Activated T-cell treated with anti-CD3 and anti-CD28 coated beads, Interleukin-2, amount 50 U/mL, for 1 hour (primary cell): ENCODE measurements at places on chromosomes 11 and 22.
A peak's percentile ranks its signal among the peaks of the same experiment; 100 is the strongest.

GRCh38 chr11:95764267-95764898, 25.2 kb downstream of the FAM76B start:
- DNase-seq: no peak

- no peak for DNase-seq
These were observed 10.5 kb upstream of the ZFTA start for GRCh38 chr11:63779039-63779438.

DNA sequence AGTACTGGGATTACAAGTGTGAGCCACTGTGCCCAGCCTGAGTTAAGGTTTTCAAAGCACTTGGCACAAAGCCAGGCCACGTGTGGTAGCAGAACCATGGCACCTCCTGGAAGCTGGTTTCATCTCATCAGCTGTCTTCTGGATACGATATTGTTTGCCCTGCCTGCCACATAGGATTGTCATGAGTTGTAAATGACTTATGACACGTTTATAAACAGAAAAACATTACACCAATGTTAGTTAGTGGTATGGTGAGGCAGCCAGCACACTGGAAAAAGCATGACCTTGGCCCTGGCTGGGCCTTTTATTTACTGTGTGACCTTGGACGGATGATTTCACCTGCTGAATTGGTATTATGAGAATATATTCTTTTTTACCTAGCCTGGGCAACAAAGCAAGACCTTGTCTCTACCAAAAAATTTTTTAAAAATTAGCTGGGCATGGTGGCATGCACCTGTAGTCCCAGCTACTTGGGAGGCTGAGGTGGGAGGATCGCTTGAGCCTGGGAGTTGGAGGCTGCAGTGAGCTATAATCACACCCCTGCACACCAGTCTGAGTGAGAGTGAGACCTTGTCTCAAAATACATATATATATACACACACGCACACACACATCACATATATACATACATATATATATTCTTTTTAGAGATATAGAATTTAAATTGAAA, 24.0 kb upstream of the MYH9 start:
- peak; percentile 28 for DNase-seq

GRCh38 chr22:25437414-25438160, 126.9 kb upstream of the GRK3 start:
- no peak for DNase-seq

- DNase-seq: no peak
These were observed 1316.4 kb downstream of the TBC1D22A start for GRCh38 chr22:48078825-48079224.

DNA sequence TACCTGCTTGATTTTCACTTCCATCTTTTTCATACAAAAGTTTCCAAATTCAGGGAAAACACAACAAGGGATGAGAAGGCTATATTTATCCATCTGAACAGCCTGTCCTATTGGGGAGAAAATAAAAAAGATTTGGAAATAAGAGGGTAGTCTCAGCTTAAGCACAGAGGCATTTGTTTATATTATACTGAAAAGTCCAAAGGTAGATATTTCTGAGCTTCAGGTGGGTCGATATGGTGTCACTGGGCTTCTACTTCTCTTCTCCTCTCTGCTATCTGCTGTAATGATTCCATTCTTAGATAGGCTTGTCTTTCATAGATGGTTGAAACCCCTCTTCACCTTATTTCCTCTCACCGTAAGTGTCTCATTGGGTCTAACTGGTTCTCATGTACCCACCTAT, 337.0 kb downstream of the INSC start:
- no peak for DNase-seq

DNA sequence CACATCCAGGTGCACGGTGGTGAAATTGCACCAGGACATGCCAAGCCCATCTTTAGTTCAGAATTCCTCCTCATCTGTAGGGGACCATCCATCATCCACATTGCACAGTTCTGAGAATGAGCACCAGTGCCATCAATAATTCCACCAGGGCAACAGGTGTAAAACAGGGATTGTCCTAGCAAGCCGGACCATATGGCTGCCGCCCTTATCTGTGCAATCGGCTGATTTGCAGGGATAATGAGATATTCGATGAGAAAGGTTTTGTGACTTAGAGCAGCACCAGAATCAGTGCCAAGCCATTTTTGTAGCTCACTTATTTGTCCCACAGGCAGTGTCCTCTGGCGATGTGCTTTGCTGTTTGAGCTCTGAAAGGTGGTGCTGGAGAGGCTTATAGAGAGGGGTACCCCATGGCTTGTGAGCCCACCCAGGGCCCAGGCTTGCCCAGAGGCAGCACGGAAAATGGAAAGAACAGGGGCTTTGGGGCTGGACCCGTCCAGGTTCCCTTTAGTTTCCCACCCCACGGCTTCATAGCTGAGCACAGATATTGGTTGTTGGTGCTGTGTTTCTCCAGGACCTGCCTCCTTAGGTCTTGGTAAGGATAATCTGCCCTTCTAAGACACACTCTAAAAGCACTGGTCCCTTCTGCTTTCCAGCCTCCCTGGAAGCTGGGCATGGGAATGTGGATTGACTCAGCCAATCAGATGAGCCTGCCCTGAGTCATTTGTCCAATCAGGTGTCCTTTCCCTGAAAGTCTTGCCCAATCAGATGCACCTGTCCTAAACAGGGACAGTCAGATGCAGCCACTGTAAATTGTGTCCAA, 84.0 kb upstream of the SHANK2 start:
- no peak for DNase-seq

- DNase-seq: no peak
These were observed 333.9 kb downstream of the CADM1 start for GRCh38 chr11:115170133-115170815.

DNA sequence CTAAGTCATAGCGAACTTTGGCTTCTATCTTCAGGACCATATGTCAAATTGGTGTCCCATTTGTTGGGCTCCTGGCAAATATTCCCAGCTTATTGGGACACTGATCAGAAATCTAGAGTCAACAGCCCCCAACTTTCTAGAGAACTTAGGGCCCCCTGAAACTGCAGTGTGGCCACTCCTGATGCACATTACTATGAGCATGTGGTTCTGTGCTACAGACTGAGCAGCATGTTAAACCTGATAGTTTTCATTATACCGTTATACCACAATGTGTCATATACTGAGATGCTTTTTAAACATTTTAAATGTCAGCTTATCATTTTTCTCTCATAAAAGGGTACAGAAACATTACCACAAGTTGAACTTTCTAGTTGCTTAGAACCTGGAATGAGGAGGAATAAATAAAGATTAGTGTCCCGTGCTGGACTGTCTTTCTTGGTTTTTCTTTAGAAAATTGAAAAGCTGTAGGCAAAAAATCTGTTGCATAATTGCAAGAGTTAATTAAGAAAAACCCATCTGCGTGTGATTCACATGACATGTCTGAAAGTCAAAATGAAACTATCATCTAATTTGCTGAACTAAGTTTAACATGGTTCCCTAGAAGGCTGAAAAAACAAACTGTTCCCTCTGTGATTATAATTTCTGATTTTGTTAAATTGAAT, 16.4 kb upstream of the CTSC start:
- no peak for DNase-seq

DNA sequence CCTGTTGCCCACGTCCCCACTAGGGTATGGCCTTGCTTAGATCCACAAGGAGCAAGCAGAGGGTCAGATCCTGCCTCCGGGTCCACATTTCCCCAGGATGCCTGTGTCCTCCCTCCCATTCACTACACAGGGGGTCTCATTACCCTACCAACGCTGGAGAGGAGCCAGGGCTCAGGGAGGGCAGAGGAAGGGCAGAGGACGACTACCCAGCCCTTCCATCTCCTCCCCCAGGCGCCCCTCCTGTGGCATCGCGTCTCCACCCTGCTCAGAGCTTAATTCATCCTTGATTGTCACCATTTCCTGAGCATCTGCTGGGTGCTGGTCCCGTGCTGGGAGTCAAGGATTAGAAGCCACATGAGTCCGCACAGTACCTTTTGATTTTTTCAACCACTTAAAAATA, 5.0 kb downstream of the NFAM1 start:
- no peak for DNase-seq

DNA sequence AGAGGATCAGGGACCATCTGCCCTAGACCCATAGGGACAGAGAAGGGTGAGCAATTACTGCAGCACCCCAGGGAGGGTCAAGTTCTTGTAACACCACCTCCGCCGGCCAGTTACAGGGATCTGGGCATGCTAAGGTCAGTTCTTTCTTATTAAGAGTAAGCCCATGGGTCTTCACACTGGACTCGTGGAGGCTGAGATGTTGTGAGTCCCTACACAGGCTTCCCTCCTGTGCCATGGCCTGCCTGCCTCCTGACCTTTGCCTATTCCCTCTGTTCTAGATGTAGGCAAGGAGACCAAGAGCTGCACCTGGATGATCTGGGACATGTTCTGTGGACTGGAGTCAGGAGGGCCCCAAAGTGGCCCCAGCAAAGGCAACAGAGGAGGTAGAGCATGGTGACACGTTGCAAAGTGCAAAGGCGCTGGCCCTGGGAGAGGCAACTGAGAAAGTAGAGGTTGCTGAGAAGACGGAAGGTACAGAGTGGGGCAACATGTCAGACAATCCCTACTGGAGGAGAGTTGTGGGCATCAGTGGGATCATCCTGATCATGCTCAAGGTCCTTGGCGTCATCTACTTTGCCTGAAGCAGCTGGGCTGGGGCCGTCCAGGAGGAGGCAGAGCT, 16.3 kb upstream of the GNAZ start:
- DNase-seq: peak; percentile 6

DNA sequence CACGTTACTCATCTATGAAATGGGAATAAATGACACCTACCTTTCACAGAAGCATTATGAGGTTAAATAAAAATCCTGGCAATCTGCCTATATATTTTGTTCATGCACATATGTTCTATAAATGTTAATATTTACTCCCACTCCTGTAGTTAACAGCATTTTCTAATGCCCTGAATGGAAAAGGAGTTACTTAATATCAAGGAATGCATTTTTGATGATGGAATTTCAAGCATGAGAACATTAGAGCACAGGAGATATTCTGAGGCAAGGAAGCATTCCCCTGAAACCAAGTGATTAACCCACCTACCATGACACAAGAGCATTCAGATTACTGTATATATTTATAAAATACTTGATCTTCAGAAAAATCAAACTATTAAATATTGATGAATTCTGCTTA, 102.1 kb downstream of the ARHGAP32 start:
- no peak for DNase-seq

- DNase-seq: no peak
These were observed 9.5 kb downstream of the SDF2L1 start for GRCh38 chr22:21651521-21652009.

DNA sequence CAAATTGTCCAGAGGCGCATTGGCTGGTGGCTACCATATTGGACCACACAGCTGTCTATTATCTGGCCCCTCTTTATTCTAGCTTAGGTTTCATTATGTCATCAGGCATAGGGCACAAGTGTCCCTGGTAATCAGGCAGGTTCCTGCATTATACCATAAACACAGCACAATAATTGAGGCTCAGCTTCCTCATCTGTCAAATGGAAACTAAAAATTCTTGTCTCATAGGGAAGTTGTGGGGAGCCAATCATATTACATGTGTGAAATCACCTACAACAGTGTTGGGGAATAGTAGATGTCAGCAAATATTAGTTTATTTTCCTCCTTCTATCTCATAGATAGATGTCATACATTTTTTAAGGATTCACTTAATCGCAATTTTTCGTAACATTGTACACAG, 231.0 kb upstream of the SORL1-AS1 start:
- DNase-seq: no peak

DNA sequence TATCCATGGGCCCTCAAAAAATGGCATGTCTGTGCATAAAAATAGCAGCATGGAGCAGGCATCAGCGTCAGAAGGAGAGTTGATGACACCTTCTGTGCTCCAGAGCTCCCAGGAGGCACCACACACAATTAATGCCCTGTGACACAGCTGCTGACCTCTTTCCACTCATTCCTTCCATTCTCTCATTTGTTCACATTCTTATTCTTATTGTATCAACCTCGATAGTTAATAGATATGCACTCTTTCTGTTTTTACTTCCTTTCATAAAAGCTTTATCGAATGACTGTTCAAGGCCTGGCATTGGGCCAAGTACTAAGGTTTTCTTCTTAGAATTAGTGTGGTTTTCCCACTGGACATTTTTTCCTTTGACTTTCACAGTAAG, 266.0 kb upstream of the MTNR1B start:
- DNase-seq: no peak

GRCh38 chr11:34360046-34360445, 2.2 kb upstream of the ABTB2 start:
- no peak for DNase-seq

GRCh38 chr11:44097821-44098220, 2.3 kb downstream of the EXT2 start:
- no peak for DNase-seq

GRCh38 chr22:43917521-43917920, 6.1 kb upstream of the PNPLA3 start:
- DNase-seq: no peak

DNA sequence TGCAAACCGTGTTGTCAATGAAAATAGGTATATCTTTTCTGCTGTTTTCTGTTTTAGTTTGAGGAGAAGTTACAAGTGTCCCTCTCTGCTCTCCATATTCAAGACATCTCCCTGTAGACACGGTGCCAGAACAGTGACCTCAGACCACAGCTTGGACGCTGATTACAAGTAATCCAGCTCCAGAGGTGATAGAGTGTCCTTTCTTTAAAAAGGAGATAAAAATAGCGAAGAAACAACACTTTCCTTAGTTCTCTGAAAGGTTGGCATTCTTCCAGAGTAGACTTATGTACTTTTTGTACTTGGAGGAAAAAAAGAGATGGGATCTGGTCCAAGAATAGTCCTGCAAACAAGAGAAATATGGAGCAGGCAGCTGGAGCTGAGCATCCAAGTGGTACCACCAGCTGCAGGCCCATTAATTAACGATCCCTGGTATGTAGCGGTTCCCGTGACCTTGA, 43.0 kb upstream of the WT1 start:
- no peak for DNase-seq

DNA sequence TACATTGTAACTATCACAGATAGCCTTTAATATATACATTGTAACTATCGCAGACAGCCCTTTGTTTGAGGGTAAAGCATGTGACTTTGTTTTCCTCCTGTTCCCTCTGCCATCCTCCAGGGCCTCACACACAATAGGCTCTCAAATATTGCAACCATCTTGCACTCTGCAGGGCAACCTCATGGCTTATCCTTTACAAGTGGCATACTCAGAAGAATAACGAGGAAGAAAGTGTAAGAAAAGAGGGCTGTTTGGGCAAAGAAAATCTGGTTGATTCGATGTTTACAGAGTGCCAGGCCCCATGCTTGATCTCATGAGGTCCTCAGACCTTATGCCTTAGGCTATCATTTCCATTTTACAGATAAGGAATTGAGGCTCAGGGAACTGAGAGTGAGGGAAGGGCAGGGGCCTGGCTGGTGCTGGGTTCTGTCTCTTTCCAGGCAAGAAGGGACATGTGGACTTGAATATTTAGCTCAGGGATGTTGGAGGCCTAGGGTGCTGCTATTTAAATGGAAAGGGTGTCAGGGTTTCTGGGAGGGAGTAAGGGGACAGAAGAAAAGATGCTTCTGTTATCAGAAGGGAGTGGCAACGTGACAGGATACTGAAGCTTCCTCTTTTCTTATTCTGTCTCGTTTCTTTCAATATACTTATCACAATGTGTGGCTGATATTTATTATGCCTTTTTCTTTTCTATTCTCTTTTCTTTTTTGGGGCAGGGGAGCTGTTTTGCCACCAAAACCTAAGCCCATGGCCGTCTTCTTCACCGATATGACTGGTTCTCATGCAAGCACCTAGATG, 1.1 kb upstream of the SAMM50 start:
- no peak for DNase-seq

GRCh38 chr11:109033627-109034338, 368.9 kb downstream of the DDX10 start:
- DNase-seq: no peak
